MG63 (cell line): ENCODE measurements at places on chromosomes 4 and X. TPM values are rescaled to one million over a fixed set of nuclear protein-coding genes. Genes with fewer than 3 reads are reported as not detected.

DNA sequence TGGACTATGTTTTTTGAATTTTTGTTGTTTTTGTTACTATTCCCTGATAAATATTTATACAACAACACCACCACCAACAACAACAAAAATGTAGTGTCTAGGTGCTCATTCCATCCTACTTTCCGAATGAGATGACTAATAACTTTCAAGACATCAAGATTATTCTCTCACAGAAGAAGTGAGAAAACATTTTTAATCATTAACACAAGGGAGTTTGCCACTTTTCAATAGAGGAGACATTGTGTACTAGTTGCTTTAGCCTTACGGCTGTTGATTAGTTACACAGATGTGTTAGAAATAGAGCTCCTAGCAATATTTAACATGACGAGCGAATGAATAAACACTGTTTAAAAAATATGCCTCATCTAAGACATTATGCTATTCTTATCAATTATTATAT, 898.8 kb downstream of the C4orf33 start:
- DNase-seq = no peak

GRCh38 chr4:48432017-48432416, 51.1 kb upstream of the SLC10A4 start:
- no peak for DNase-seq

DNA sequence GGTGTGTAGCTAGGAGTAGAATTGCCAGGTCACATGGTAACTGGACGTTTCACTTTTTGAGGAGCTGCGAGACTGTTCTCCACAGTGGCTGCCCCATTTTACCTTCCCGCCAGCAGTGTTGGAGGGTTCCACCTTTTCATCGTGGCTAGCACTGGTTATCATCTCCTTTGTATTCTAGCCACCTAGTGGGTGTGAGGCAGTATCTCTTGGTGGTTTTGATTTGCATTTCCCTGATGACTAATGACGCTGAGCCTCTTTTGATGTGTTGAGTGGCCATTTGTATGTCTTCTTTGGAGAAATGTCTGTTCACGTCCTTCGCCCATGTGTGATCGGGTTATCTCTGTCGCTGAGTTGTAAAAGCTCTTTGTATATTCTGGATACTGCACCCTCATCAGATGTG, 10.6 kb downstream of the ABCD1 start:
- no peak for DNase-seq

DNA sequence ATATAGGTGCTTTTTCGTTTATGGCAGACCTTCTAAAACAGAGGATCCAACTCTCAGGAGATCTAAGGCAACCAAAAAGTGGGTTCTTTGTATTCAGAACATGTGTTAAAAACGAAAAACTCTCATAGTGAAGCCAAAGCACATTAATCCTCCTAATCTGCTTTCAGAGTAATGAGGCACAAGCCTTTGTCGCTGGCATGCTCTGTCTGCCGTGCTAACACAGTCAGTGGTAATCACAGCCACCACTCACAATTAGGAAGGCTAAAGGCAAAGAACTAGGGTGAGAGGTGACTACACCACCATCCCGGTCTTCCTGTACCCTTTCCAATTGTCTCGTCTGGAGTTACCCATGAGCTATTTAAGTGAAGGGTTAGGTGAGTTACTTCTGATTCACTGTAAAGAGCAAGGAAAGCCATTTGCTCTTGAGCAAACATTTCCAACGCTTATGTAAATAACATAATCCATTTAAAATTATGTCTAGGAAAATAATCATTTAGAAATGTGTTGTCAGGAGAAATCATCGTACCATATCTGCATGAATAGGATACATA, 40.7 kb downstream of the NPY2R start:
- DNase-seq = no peak

DNA sequence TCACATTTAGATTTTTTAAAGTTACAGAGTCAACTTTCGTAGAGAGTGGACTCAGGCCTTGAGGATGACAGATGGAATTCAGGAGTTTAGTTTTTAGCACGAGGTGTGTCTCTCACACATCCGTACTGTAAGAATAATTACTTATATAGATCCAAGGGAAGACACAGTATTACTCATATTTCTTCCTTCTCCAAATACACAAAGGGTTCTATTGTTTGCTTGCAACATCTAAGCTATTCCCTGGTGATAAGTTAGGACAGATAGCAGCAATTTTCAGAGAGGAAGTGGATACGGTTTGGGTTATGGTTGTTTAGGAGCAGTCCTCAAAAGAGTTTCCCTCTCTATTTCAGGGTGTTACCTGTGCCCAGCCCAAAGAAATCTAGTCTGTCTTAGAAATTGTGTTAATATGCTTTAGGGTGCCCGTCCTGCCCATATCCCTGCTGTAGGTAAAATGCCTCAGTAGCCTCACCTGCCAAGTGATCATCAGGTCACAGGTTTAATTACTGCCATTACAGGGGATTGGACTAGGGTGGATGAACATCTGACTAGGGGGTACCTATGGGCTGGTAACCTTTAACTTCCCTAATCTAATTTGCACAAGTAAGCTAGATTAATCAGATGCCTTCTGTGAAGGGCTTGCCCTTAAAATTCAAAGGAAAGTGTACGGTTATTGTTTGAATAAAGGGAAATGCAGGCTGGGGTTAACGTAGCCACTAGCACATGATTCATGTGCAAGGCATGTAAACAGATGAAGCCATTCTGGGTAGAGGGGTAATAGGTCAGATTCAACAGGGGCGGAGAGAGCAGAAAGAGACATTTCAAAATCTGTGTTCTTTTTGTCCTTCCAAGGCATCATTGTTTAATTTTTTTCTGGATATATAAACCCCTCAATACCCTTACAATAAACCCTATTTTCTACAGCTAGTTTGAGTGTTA, 8.7 kb upstream of the PPP3CA start:
- peak; percentile 44 for DNase-seq

The PAK3 gene
- not detected in 2 replicates for total RNA-seq

The PPARGC1A gene
- not detected in 2 replicates for total RNA-seq
